ENCODE measurements at places on chromosomes 2 and 18.
A peak's percentile ranks its signal among the peaks of the same experiment; 100 is the strongest.

- DNase-seq, result no peak
Measured at GRCh38 chr2:125070726-125071505, 1045.8 kb downstream of the CNTNAP5 start.

DNA sequence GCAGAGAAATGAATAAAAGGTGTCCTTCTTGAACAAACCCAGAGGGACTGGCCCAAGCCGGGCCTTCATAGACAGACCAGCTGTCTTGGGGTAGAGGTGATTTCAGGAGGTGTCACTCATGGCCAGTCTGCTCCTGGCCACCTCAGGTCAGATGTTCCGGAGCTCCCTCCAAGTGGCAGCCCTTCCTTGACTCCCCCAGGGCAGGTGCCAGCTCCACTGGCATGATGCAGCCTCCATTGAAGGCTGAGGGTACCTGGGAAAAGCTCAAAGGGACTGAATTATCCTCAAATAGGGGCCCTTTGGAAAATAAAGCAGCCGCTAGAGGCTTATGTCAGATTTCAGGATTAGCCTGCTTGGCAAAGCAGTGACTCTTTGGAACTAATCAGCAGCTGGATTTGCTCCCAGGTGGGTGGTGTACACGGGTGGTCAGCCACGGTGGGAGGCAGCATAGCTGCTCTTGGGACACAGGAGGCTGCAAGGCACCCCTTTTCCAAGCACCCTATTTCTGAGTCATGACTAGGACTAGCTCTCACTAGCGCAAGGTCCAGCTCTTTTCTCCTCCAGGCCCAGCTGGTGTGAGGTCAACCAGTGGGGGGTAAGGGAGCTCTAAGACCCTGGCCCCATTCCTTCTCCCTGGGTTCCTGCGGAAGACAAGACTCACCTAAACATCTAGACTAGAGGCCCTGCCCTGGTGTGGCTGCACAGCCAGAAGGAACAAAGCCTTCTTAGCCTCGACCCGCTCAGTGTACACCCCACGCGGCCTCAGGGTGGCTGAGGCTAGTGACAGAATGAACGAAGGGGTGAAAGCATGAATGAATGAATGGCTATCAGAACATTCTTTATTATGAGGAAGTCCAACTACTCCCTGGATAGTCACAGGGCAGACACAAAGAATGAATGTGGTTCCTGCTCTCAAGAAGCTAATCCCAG lies 29.3 kb downstream of the HS1BP3 start:
- no peak for DNase-seq

- no peak for DNase-seq
Measured at GRCh38 chr2:168560817-168561499, 104.9 kb downstream of the CERS6 start.

DNA sequence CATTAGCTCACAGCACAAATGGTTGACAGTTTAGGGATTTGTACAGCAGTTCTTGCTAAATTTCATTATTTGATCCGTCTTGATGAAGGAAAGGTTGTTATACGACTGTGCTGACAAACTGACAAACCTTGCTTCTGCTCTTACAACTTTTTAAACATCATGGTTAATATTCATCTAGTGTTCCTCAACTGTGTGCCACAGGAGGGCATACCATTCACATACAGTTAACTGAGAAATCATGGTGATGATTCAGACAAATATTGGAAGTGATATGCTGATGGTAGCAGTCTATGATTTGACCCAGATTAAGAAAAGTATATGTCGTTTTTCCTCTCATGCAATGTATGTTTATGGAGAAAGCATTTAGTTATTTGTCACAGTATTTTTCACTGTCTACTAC lies 129.8 kb upstream of the FSIP2 start:
- DNase-seq, result no peak

DNA sequence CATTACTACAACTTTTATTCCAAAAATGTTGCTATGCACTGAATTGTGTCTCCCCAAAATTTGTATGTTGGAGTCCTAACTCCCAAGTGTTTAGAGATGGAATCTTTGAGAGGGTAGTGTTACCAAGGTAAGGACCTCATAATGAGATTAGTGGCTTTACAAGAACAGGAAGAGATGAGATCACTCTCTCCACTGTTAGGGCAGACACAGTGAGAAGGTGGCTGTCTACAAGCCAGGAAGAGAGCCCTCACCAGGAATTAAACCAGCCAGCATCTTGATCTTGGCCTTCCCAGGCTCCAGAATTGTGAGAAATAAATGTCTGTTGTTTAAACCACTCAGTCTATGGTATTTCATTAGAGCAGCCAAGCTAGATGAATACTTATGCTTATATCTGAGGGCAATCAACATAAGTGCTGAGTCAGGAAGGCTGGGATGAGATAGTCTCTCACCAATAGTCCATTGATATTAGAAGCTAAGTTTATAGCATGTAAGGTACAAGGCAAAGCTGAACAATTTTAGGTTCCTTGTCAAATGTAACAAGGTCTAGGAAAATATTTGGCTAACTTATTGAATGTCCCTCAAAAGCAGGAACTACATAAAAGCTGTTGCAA lies 317.6 kb upstream of the REG3G start:
- no peak for DNase-seq

DNA sequence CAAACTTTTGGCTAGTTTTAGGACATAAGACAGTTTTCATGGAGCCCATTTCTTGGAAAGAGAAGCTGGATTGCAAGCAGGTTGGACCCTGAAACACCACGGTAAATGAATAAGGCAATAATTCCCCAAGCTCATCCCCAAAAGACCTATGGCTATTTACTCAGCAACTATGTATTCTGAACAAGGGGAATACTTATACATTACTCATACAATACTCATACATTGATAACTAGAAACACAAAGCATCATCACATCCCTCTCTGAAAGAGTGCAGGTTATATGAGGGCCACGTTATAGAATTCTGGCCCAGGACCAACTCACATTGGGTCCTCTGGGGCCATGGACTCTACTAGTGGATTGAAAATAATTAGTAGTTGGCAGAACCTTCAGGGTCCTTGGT lies 154.8 kb downstream of the TMX3 start:
- no peak for DNase-seq

DNA sequence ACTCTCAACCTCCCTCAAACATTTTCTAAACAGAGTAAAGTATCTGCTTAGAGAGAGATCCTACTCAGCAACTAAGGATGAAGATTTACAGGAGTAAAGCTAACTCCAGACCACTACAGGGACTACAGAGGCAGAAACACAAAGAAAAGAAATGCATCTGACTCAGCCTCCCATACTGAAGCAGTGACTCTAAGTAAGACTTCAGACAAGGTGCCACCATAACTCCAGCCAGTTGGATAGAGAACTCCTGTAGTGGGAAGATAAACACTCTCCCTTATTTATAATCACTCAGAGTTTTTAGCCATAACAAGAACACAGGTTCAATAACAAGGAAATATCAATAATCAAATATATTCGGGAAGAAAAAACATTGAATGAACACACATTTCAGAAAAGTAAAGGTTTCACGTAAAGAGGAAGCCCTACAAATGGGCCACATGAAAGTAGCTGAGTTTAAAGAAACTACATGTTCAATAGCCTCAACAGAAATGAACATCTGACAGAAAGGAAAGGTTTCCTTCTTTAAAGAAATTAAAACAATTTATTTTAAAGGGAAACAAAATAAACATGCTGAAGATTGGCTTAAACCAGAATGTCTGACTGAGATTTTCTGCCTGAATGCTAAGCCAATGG lies 519.9 kb downstream of the KCNJ3 start:
- no peak for DNase-seq

GRCh38 chr2:62143696-62144095 lies 52.2 kb upstream of the B3GNT2 start:
- DNase-seq, result no peak

GRCh38 chr2:58594762-58595161 lies 353.6 kb upstream of the FANCL start:
- DNase-seq, result no peak

- DNase-seq, result no peak
Measured at GRCh38 chr2:143697744-143698143, 568.5 kb downstream of the ARHGAP15 start.

GRCh38 chr18:3455907-3456685 lies 6.1 kb downstream of the TGIF1 start:
- DNase-seq, result no peak

DNA sequence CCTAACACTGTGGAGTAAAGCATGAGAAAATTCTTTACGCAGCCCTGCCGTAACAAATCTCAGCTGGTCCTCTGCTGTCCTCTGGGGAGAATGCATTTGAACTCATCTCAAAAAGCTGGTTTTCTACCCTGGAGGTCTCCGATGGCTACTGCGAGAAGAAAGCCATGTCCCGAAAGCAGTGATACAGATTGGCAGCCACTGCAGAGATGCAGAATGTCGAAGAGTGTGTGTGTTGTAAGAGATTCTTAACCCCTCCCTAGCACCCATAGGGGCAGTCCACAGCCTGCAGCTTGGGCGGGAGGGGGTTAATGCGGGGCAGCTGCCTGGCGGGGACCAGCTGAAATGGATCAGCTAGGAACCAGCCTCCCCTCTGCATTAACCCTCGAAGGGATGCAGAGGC lies 235.9 kb downstream of the ZNF516 start:
- no peak for DNase-seq

- no peak for DNase-seq
Measured at GRCh38 chr2:29632018-29632417, 289.4 kb downstream of the ALK start.

GRCh38 chr2:114134146-114134545 lies 244.3 kb downstream of the ACTR3 start:
- DNase-seq, result no peak

DNA sequence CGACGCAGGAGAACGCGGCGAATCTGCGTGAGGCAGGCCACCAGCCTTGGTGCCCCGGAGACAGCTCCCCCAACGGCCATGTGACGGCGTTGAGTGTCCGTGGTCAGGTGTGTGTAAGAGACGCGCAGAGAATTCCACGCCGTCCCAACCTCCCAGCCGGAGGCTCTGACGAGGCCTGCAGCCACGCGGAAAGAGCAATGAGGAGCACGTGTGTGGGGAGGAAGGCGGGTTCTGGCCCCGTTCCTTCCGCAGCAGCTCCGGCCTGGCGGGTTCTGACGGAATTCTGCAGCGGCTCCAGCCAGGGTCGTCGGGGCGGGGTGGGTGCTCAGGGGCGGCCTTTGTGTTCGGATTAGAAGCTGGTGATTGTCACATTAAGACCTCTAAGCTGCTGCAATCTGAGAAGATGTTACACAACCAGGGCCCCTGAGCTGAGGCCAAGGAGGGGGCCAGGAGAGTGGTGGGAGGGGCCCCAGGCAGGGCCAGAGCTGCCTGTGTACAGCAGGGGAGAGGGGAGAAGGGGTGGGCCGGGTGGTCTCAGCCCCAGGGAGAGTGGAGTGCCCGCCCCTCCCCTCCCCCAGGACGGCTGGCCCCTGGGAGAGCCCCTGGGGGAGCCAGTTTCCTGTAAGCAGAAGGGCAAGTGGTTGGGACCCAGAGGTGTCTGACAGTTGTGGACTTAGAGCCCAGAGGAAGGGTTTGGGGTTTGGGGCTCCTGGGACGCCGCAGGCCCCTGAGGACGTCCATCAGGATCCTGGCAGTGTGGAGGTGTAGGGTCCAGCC lies 5.1 kb upstream of the GAL3ST2 start:
- DNase-seq, result no peak

DNA sequence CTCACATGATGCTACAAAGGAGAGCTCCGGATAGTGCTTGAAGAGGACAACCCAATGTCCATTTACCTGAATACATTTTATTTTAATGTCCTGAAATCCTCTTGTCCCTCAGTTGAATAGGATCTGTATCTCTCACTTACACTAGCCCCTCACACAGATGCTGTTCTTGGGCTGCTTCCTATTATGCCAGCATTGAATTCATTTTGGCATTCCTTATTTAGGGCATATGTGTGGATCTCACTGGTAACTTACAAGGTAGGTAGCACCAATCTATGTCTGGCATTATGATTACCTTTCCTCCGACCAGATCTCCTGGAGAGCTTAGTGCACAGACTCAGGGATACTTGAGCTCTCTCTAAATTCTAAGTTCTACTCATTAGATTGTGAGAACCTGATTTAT lies 799.7 kb upstream of the FSHR start:
- no peak for DNase-seq

DNA sequence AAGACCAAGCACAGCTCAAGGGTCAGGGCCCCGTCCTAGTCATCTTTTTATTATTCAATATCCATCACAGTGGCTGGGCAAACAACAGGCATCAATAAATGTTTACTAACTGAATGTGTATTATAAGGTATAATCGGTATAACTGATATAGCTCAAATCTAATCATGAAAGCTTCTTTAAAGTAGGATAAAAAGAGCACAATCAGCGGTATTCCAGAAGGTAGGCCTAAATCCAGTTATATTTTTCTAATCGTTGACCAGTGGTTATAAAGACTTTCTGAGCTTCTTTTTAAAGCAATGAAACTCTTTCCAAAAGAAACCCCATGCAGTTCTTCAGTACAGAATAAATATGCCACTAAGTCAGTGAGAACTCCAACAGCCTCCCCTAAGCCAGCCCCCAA lies 92.1 kb downstream of the SMAD2 start:
- no peak for DNase-seq

- no peak for DNase-seq
Measured at GRCh38 chr2:40435426-40436092, 16.3 kb downstream of the SLC8A1 start.

DNA sequence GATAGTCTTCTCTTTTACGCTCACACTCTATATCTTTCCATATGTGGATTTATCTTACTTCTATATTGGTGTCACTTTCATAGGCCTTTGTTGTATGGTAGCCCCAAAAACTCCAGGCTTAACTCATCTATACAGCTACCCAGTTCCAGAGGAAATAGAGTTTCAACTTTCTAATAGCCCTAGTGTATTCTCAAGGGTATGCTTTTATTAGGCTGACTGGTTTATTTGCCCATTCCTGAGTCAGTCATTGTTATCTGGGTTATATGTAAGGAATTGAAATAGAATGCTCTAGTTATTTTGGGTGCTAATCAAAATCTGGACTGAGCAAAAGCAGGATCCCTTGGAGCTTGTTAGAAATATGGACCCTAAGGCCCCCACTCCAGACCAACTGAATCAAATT lies 307.4 kb upstream of the KCNJ3 start:
- DNase-seq, result no peak

DNA sequence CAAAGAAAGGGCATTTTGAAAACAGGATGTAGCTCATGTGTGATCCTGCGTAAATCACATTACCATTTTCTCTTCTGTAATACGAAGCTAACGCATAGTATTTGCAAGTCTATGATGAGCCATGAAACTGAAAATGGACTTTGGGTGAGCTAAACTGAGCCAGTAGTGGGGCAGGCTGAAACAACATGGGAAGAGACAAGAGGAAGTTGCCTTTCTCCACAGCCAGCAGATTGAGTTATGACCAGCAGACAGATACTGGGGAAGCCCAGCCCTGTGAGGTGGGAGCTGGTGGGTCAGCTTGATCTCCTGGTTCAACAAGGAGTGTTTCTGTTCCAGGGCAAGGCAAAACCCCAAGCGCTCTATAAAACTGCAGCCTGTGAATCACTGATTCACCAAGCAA lies 11.8 kb downstream of the CYRIA start:
- no peak for DNase-seq

- DNase-seq, result peak; percentile 42
Measured at GRCh38 chr2:71609958-71610357, 156.6 kb downstream of the DYSF start.

- DNase-seq, result no peak
Measured at GRCh38 chr2:236972491-236973342, 113.0 kb upstream of the COPS8 start.

Data from AML-193 (cell line).